ENCODE measurements at places on chromosomes 6 and 20. TPM values are rescaled to one million over a fixed set of nuclear protein-coding genes. Genes with fewer than 3 reads are reported as not detected.

Gene GABBR1
- 19.3 TPM for total RNA-seq

Gene MACROD2
- total RNA-seq = not detected

Gene TPX2
- 142 TPM for total RNA-seq

Gene CFAP206
- total RNA-seq = not detected

Gene EEF1A2
- total RNA-seq = 10.9 TPM

Gene MEP1A
- not detected for total RNA-seq

Gene C2
- total RNA-seq = 0.58 TPM

Gene HMGCLL1
- total RNA-seq = not detected

Gene LY6G5B
- 28.1 TPM for total RNA-seq

Gene SLC17A3
- 0.67 TPM for total RNA-seq

Gene NR2E1
- not detected for total RNA-seq

Gene SNRPB
- 329 TPM for total RNA-seq

Gene ADISSP
- total RNA-seq = 66.0 TPM

Gene EPPIN
- not detected for total RNA-seq

Gene RBM24
- total RNA-seq = not detected

Gene ASCC3
- 58.0 TPM for total RNA-seq

Gene FOXA2
- total RNA-seq = not detected

Gene C6orf132
- 0.29 TPM for total RNA-seq

Gene RAE1
- 79.7 TPM for total RNA-seq

Gene BPIFB1
- total RNA-seq = not detected

Gene DYNLT2
- 1.6 TPM for total RNA-seq

Gene GNMT
- total RNA-seq = 0.30 TPM

Gene CCDC170
- total RNA-seq = not detected

Gene ARFGEF3
- total RNA-seq = 8.0 TPM

Gene LHFPL5
- 0.21 TPM for total RNA-seq

Gene TRERF1
- 32.4 TPM for total RNA-seq

Gene TFEB
- 12.0 TPM for total RNA-seq

Data from activated T-helper 17 cell treated with anti-CD3 and anti-CD28 coated beads, Interleukin-2, amount 50 U/mL, for 72 hours (primary cell).